ENCODE measurements at places on chromosomes 5 and 9.

GRCh38 chr5:31329715-31330114 is 136.2 kb downstream of the CDH6 start:
- DNase-seq, result no peak

DNA sequence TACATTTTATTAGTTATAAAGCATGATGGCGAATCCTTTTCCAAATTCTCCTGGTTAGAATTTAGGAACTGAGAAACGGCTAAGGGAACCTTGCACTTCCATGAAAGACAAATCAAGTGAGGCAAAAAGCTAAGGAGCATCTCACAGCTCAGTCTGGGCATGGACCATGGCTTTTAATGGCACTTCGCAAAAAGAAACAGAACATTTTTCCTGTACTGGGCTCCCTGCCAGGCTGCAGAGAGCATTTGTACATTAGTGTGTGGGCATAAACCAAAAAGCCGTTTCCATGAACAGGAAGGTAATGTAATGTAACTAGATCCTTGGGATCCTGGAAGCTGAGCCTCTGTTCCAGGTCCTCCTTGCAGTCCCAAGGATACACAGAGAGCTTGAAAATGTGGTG is 354.2 kb downstream of the MRPS30 start:
- DNase-seq, result no peak

DNA sequence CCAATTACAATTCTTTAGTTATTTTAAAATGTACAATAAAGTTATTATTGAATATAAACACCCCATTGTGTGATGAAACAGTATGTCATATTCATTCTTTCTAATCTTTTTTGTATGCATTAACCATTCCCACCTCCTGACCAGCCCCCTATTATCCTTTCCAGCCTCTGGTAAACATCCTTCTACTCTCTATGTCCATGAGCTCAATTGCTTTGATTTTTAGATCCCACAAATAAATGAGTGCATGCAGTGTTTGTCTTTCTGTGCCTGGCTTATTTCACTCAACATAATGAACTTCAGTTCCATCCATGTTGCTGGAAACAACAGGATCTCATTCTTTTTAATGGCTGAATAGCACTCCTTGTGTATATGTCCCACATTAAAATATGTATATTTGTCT is 1858.9 kb upstream of the C9orf72 start:
- no peak for DNase-seq

DNA sequence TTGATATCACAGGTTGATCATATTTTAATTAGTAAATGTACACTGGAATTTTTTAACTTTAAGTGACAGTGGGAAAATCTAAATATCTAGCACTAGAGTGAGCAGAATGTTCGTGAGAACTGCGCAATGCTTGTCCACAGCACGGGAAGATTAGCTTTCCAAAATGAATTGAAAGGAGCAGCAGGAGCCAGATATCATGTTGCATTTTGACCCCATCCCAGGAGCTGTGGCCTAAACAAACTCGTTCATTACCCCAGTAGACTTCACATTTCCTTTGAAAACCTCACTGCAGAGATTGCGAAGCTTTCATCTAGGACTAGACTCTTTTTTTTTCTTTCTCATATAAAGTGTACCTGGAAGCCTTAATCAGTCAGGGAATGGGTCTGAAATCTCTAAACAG is 525.8 kb downstream of the CTNND2 start:
- no peak for DNase-seq

DNA sequence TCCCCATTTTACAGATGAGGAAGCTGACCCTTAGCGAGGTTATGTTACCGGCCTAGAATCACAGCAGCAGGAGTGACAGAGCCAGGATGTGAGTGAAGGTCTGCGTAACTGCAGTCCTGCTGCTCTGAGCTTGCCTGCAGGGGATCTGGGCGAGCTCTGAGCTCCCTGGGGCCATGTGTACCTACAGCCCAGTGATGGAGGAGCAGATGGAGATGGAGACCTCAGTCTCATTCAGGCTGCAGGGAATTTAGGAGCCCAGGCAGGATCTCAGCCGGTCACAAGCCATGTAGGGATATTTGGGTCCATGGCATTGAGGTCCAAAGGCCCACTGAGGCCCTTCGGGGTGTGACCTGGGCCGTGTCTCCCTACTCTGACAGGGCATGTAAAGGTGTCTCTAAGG is 170.6 kb downstream of the CACNA1B start:
- DNase-seq, result no peak

GRCh38 chr9:128636024-128636390 is 20.6 kb downstream of the DYNC2I2 start:
- no peak for DNase-seq

GRCh38 chr9:117596678-117597077 is 107.5 kb upstream of the TLR4 start:
- DNase-seq, result no peak

GRCh38 chr5:55517804-55518203 is 17.0 kb downstream of the PLPP1 start:
- no peak for DNase-seq

GRCh38 chr5:140351609-140352334 is 5.4 kb upstream of the HBEGF start:
- DNase-seq, result peak; percentile 75

GRCh38 chr5:55737793-55738192 is at the start of gene DDX4:
DDX4 (plus strand) TSS chr5:55738061; CDS start chr5:55738964, 903 bp downstream.
- no peak for DNase-seq

- no peak for DNase-seq
Observed at GRCh38 chr5:121867403-121867802, 15.7 kb downstream of the FTMT start.

- no peak for DNase-seq
Observed at GRCh38 chr5:10264604-10265003, 14.5 kb downstream of the CCT5 start.

DNA sequence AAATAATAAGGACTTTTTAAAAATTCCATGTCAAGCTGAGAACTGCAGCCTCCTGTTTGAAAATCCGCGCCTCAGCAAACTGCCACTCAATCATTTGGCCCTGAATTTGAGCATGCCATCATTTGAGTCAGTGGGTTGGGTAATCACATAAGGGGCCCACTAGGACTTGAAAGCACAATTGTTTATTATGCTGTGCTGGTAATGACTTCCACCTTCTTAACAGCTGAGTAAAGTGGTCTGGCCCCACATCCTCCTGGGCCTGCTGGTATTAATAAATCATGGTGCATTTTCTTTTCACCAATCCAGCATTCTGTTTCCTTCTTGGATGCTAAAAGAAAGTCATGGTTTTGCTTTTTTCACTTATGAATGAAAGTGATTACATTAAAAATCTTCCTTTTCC is 103.0 kb upstream of the CTSL start:
- DNase-seq, result no peak

DNA sequence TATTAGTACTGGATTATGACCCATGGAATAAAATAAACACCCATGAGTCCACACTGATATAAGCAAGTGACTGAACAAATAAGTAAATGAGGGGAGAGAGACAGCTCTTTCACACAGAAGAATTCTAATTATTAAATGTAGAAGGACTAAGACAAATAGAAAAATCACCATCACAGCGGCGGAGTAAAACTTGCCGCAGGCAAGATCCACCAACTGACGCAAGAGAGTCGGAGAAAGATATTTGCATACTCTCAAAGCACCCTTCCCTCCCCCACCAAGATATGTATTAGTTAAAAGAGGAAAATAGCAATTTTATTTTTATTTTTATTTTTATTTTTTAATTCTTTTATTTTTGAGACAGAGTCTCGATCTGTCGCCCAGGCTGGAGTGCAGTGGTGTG is 14.6 kb upstream of the N4BP3 start:
- no peak for DNase-seq
